ENCODE measurements at places on chromosomes 12 and 14. TPM values are rescaled to one million over a fixed set of nuclear protein-coding genes. Genes with fewer than 3 reads are reported as not detected.

ENDOU gene
- 21.4 TPM for total RNA-seq

GRCh38 chr14:77052281-77053044 is 24.0 kb upstream of the IRF2BPL start:
- peaks cover 23% of the 10 kb centered on the region for H3K4me1 ChIP-seq
- DNase-seq: no peak
- peak overlapping the region; percentile 65 for H3K27ac ChIP-seq
- no peak overlapping the region for H3K4me3 ChIP-seq
- no peaks in the 10 kb centered on the region for H3K36me3 ChIP-seq

DNA sequence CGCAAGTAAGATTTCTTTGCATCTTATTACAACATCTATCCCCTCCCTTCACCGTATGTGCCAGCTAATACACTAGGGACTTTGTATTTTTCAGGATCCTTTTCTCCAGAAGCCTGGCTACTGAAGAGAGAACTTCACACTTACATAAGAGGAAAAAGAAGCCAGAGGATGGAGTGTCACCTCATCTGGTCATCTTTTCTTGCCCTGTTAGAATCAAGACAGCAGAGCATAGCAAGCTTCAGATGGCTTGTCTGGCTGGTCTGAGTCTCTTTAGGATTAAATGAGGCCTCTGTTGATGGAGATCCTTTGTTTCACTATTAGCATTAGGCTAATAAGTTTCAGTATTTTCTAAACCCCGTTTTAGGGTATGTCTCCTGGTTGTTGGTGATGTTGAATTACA is 14.4 kb upstream of the AACS start:
- H3K4me1 ChIP-seq: no peaks in the 10 kb centered on the region
- no peak overlapping the region for H3K27ac ChIP-seq
- no peaks in the 10 kb centered on the region for H3K27me3 ChIP-seq
- DNase-seq: no peak
- H3K4me3 ChIP-seq: no peak overlapping the region

DNA sequence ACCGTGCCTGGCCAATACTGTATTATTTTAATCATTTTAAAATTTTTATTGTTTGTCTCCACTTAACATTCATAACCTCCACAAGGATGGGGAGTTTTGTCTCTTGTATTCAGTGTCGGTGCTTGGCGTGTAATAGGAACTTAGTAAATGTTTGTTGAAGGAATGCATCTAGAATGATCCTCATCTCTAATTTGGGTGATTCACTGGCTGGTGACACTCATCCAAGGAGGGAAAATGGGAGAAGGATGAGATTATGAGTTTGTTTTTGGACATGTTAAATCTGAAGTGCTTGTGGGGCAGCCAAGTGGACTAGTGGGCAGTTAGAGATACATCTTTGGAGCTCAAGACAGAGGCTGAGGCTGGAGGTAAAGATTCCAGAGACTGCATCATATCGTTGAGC is 5.1 kb downstream of the KLC1 start:
- no peak overlapping the region for H3K4me3 ChIP-seq
- H3K27ac ChIP-seq: peak overlapping the region; percentile 23
- DNase-seq: no peak
- no peaks in the 10 kb centered on the region for H3K27me3 ChIP-seq

DNA sequence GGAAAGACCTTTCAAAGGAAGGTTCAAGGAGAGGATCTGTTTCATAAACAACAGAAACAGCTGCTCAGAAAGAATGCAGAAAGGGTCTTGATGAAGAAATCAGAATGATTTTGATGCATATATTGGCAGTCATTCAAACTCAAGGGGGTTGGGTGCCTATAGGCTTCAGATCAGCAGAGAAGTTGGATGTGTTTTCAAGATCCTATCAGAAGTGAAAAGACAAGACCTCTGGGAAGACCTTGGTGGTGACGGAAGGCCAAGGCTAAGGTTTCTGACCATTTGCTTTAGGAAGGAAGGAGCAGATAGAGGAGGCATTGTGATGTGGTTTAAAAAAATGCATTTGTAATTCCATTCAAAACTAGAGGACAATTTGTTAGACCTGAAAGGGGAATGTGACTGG is 15.2 kb upstream of the PTPRB start:
- H3K36me3 ChIP-seq: no peaks in the 10 kb centered on the region
- H3K27me3 ChIP-seq: no peaks in the 10 kb centered on the region
- H3K4me3 ChIP-seq: no peak overlapping the region
- DNase-seq: no peak
- H3K4me1 ChIP-seq: no peaks in the 10 kb centered on the region
- H3K27ac ChIP-seq: no peak overlapping the region

RBP5 gene
- 3.7 TPM for total RNA-seq

DNA sequence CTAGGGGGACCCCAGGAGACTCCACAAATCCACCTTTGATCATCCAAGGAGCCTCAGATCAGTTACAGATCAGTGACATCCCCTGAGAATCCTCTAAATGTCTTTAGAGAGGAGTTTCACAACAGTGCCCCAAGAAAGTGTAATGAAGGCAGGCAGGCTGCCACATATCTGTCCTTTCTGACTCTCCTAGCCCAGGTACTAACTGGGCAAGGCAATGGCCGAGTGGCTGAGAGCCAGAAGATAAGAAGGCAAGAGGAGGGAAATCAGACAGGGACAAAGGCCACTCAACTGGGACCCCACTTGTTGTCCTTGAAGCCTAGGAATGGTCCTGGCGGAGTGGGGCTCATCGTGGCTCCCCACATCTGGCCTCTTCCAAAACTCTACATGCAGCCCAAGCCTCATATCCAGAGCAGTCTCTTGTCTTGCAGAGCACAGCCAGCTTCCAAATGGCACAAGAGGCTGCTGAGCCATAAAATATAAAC is 11.6 kb downstream of the ACTN1 start:
- no peaks in the 10 kb centered on the region for H3K27me3 ChIP-seq
- H3K27ac ChIP-seq: peak overlapping the region; percentile 42
- H3K4me3 ChIP-seq: no peak overlapping the region
- no peaks in the 10 kb centered on the region for H3K36me3 ChIP-seq
- no peak for DNase-seq
- peaks cover 70% of the 10 kb centered on the region for H3K4me1 ChIP-seq

GRCh38 chr12:1529228-1529861 is 65.0 kb downstream of the FBXL14 start:
- H3K36me3 ChIP-seq: no peaks in the 10 kb centered on the region
- no peaks in the 10 kb centered on the region for H3K27me3 ChIP-seq
- H3K27ac ChIP-seq: no peak overlapping the region
- H3K4me1 ChIP-seq: peaks cover 10% of the 10 kb centered on the region

GRCh38 chr14:32720927-32721326 is 217.8 kb upstream of the NPAS3 start:
- no peak overlapping the region for H3K27ac ChIP-seq
- no peak overlapping the region for H3K4me3 ChIP-seq
- H3K27me3 ChIP-seq: no peaks in the 10 kb centered on the region
- no peaks in the 10 kb centered on the region for H3K4me1 ChIP-seq

- no peak overlapping the region for H3K4me3 ChIP-seq
- DNase-seq: no peak
- no peaks in the 10 kb centered on the region for H3K36me3 ChIP-seq
- no peaks in the 10 kb centered on the region for H3K27me3 ChIP-seq
- no peak overlapping the region for H3K27ac ChIP-seq
Measured at GRCh38 chr12:2234646-2235350, 182.0 kb downstream of the CACNA1C start.

CAPZA3 gene
- total RNA-seq: not detected

TMEM179 gene
- total RNA-seq: 7.9 TPM

- H3K27me3 ChIP-seq: no peaks in the 10 kb centered on the region
- no peaks in the 10 kb centered on the region for H3K36me3 ChIP-seq
- H3K4me1 ChIP-seq: no peaks in the 10 kb centered on the region
- no peak overlapping the region for H3K4me3 ChIP-seq
- DNase-seq: no peak
Measured at GRCh38 chr14:88488897-88489296, 65.9 kb downstream of the PTPN21 start.

- no peak for DNase-seq
- H3K36me3 ChIP-seq: no peaks in the 10 kb centered on the region
- H3K27ac ChIP-seq: no peak overlapping the region
- no peaks in the 10 kb centered on the region for H3K4me1 ChIP-seq
- H3K27me3 ChIP-seq: no peaks in the 10 kb centered on the region
Measured at GRCh38 chr12:32780071-32780470, 24.4 kb upstream of the YARS2 start.

- no peak overlapping the region for H3K4me3 ChIP-seq
- no peak overlapping the region for H3K27ac ChIP-seq
- no peaks in the 10 kb centered on the region for H3K27me3 ChIP-seq
- no peaks in the 10 kb centered on the region for H3K4me1 ChIP-seq
- no peaks in the 10 kb centered on the region for H3K36me3 ChIP-seq
- no peak for DNase-seq
Measured at GRCh38 chr12:126286203-126286602, 1221.0 kb downstream of the AACS start.

KRT83 gene
- total RNA-seq: not detected

RPGRIP1 gene
- not detected for total RNA-seq

DNA sequence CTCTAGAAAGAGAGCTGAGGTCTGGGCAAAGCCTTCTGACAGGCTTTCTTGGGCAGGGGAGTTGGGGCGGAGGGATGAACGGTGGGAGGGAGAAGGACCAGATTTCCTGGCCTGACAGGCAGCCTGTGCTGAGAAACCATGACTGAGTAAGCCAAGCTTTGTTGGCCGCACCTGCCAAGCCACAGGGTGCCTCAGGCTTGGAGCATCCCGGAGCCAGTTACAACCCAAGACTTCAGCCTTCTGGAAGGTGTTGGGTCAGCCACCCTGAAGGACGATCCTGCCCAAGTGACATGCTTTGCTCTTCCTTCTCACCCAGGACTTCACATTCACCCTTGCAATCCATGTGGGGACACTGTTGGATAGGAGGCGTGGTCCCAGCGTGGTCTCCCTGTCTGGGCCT is 21.0 kb upstream of the AQP2 start:
- H3K27ac ChIP-seq: no peak overlapping the region
- no peak for DNase-seq
- H3K36me3 ChIP-seq: no peaks in the 10 kb centered on the region
- no peaks in the 10 kb centered on the region for H3K4me1 ChIP-seq

DNA sequence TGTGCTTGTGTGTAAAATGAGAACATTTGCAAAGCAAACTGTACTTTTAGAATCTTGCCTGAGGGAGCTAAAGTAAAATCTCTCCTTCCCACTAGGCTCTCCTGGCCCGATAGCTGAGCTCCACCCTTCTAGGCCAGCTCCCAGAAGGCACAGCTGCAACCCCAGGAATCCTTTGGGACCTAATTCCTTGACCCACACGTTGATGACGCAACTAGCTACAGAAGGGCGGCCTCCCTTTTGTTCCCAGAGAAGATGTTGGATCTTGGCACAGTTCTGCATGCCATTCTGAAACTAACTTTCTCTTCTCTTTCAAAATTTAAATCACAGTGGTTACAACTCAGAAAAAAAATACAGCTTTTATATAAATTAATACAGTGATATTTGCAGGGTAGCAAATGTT is 268.1 kb downstream of the EGLN3 start:
- no peak for DNase-seq
- H3K36me3 ChIP-seq: no peaks in the 10 kb centered on the region
- H3K27ac ChIP-seq: no peak overlapping the region

KITLG gene
- 20.4 TPM for total RNA-seq

TPH2 gene
- total RNA-seq: not detected

BCL11B gene
- total RNA-seq: 11.5 TPM

PDE3A gene
- total RNA-seq: 9.6 TPM

NOVA1 gene
- 35.1 TPM for total RNA-seq

BCL2L14 gene
- total RNA-seq: not detected

DNA sequence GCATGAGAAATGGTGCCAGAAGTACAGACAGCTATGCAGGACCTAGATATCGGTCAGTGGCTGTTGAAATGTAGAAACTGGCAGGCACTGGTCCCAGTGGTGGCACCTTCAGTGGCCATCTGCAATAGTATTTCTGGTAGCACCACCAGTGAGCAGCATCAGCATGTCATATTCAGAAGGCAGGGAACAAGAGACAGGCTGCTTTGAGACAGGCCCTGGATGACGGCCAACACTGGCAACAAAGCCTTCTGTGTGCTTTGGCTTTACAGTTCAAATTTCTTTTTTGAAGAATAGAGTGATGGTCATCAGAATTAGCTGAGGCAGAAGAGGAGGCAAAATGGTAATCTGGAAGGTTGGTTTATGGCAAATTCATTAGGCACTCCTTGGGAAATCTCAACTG is 273.4 kb upstream of the SLC16A7 start:
- no peaks in the 10 kb centered on the region for H3K27me3 ChIP-seq
- no peak overlapping the region for H3K4me3 ChIP-seq
- no peaks in the 10 kb centered on the region for H3K4me1 ChIP-seq
- no peak for DNase-seq
- H3K27ac ChIP-seq: no peak overlapping the region
- no peaks in the 10 kb centered on the region for H3K36me3 ChIP-seq

- H3K36me3 ChIP-seq: no peaks in the 10 kb centered on the region
- no peaks in the 10 kb centered on the region for H3K27me3 ChIP-seq
- H3K27ac ChIP-seq: peak overlapping the region; percentile 91
- no peak for DNase-seq
- peaks cover 52% of the 10 kb centered on the region for H3K4me1 ChIP-seq
Measured at GRCh38 chr14:35332517-35333263, 40.5 kb downstream of the PSMA6 start.

DNA sequence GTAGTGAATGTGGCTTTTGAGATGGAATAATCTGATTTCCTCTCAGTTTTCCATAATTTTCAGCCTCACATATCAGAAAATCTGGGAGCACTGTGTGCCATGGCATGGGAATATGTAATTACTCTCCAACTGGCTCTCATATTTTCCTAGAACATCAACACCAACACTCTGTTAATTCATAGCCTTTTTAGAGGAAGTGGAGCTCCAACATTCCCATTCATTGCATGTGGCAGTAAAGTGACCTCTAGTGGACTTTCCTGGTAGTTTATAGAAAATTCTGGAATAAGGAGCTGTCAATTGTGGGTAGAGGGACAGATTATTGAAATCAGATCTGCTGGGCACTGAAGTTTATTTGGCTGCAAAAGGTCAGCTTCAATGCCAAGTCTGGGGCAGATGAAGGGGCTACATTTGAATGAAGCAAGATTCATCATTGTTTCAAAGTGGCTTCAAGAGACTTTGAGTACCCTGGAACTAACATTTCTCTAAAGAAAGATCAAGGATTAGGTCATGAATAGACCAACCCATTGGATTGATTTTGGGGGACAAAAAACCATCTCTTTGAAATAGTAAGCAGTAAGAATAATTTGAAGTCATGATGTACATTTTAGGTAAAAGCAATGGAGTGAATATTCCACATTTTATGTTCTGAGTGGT is 23.6 kb upstream of the USP44 start:
- H3K27me3 ChIP-seq: no peaks in the 10 kb centered on the region
- H3K36me3 ChIP-seq: no peaks in the 10 kb centered on the region
- no peak overlapping the region for H3K4me3 ChIP-seq
- no peak for DNase-seq
- H3K4me1 ChIP-seq: no peaks in the 10 kb centered on the region
